ENCODE measurements at places on chromosomes 1 and 21.

- no peak for DNase-seq
Observed at GRCh38 chr1:25129380-25129779, 102.9 kb downstream of the SYF2 start.

GRCh38 chr1:226890331-226891108 lies 20.1 kb downstream of the PSEN2 start:
- no peak for DNase-seq

DNA sequence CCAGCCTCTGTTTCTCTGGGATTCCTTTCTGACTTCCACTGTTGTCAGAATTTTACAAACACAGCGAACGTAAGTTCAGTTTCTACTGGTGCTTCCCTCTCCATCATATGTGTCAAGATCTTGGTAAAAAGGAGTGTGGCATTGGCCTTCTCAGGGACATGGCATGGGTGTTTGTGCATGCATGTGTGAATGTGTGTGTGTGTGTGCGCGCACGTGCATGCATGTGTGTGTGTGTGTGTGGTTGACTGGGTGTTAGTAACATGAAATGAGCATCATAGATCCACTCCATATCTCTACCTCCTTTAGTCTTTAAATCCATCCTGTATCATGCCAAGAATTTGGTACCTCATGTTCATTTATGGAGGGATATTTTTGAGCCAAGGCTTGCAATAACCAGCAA lies 411.3 kb downstream of the NPHP4 start:
- DNase-seq: no peak

GRCh38 chr21:43366656-43367055 lies 60.3 kb downstream of the SIK1 start:
- no peak for DNase-seq

GRCh38 chr1:52590266-52590665 lies 11.9 kb upstream of the GPX7 start:
- no peak for DNase-seq

DNA sequence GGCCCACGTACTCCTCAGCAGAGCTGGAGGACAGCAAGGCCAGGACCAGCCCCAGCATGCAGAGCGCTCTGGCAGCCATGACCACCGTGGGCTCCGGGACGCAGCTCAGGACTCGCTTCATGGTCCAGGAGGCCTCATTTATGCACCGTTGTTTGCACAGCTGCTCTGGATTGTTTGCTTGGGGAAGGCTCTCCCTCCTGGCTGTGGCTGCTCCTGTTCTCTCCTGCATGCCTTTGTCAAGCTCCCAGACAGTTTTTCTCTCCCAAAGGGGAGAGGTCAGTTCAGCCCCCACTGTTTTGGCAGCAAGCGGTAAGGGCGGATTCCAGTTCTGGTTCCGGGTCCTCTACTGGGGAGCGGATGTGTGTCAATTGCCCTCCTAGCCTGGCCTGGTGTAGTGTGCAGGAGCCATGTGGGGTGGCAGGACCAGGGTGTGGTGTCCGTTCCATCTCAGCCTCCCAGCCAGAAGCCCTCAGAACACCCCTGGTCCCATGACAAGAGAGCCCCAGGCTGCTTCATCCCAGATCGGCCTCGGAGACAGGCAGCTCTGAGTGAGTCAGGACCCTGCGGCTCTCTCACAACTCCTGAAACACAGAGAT lies at the start of gene TFF3:
Gene TFF3 (minus strand): TSS at position 114 of the 596 bp plus-strand sequence. CDS start 35 bp downstream, at position 79.
- DNase-seq: no peak

DNA sequence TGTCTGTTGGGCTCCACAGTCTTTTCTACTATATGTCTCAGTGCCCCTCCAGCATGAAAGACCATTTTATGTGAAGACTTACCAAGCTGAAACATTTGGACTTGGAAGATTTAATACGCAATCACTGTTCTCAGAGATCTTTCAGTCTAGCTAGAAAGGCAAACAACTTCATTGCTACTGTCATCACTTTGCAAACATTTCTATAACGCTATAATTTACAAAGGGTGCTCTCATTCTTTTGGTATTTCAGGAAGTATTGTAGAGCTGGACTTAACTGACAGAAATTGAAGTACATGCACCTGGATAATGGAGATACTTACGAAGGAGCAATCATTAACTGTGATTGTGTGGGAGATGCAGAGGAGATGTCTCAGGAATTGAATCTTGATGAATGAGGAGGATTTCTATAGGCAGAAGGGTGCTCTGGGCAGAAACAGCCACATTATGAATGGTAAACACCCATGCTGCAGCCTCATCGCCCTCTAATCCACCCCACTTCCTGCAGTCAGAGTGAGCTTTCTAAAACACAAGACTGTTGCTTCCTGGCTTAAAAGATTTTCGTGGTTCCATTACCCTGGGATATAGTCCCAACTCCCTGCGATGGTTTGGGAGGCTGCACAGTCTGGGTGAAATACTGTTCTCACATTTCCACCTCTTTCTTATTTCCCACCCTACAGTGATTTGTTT lies 75.1 kb upstream of the GNG12 start:
- no peak for DNase-seq

DNA sequence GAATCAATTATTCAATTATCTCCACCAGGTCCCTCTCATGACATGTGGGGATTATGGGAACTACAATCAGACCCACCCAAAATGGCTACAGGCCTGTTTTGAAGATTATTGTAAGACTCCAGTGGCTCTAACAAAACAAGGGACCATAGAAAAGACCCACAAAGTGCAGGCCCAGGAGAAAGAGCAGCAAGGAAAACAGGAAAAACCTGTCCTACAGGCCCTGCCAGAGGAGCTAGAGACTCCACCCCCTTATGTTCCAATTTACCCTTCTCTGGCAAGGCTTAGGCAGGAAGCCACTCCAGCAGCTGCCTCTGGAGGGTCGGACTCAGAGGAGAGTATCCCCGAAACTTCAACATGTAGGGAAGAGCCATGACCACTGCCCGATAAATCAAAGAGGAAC lies 96.5 kb downstream of the LIPI start:
- DNase-seq: no peak

DNA sequence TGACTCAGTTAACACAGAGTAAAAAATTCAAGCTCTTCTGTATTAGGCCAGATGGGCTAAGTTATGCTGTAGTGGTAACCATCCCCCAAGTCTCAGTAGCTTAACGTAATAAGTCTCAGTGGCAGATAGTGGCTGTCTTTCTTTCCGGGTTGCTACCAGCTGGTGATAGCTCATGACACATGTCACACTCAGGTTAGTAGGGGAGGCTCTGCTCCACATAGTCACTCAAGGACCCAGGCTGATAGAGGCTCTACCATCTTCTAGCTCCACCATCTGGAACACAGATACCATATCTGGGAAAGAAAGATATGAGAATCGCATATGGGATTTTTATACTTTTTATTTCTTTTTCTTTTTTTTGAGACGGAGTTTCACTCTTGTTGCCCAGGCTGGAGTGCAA lies 16.2 kb upstream of the MEF2D start:
- DNase-seq: no peak

- peak; percentile 55 for DNase-seq
Observed at GRCh38 chr1:222465211-222466041, 82.5 kb downstream of the HHIPL2 start.

DNA sequence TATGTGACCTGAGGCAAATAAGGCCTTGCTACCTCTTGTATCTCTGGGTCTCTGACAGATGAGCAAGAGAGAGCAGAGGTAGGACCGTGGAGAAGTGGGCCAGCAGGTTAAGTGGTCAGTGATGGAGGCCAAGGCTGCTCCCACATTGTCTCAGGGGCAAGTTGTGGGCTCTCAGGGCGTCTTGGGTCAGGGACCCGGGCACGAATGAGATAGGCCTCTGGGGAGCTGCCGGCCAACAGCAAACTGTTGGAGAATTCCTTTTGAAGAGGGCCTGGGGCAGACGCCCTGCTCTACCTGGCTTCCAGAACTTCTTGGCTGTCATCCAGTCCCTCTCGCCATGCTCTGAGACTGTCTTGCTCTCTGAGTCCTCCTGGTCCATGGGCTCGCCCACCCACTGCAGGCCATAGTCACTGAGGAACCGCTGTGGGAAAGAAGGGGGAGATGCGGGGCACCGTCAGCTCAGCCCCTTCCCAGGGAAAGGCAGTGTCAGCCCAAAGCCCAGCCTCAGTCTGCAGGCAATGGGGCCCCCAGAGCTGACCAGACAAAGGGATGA lies 12.4 kb downstream of the UBXN11 start:
- DNase-seq: no peak

DNA sequence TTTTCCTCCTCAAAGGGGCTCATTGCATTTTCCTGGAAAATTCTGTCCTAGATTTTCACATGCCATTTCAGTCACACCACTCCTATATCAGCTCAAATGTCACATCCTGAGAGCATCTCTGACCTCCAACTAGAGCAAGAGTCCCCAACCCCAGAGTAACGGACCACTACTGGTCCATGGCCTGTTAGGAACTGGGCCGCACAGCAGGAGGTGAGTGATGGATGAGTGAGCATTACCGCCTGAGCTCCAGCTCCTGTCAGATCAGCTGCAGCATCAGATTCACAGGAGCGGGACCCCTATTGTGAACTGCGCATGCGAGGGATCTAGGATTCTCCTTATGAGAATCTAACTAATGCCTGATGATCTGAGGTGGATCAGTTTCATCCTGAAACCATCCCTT lies 12.7 kb upstream of the RRP15 start:
- DNase-seq: no peak

DNA sequence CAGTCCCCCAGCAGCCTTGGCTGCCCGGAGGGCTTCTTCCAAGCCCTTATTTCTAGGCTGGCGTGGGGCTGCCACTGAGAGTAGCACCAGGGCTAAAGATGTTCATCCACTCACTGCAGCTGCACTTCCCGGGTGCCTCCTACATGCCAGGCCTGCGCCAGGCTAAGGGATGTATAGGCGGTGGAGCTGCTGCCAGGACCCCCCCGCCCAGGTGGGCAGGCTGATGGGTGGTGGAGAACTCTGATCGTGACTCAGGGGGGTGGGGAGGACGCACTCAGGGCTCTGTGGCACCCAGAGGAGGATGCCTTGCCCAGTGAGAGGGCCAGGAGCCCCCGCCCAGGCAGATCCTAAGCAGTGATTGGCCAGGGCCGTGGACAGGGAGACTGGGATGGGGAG lies 34.1 kb downstream of the CFAP74 start:
- DNase-seq: no peak

GRCh38 chr1:31701091-31701736 lies 2.6 kb downstream of the COL16A1 start:
- DNase-seq: no peak

DNA sequence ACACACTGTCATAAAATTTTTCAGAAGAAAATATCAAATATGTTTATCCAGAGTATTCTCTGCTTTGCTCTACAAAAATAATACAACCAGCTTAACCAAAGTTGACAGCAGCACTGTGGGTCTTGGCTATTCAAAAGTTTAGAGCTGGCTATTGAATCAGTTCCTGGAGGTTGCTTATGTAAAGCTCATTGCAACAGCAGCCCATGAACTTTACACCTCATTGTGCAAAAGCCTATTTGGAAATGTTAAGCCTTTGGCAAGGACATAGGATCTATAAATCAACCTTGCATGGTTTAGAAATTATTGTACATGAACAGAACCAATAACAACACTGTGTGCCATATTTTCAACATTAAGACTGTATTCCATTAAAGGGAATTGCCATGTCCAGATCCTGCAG lies 714.9 kb downstream of the ADGRL2 start:
- DNase-seq: no peak

- no peak for DNase-seq
Observed at GRCh38 chr1:206662396-206663092, 22.2 kb upstream of the MAPKAPK2 start.

- no peak for DNase-seq
Observed at GRCh38 chr1:28517649-28517999, 11.8 kb downstream of the RCC1 start.

GRCh38 chr1:93751377-93752250 lies 70.0 kb upstream of the BCAR3 start:
- no peak for DNase-seq

GRCh38 chr1:214002472-214002871 lies 14.7 kb downstream of the PROX1 start:
- DNase-seq: no peak

GRCh38 chr21:46065914-46066551 lies 31.9 kb upstream of the COL6A2 start:
- DNase-seq: no peak

Measured in stimulated activated CD8-positive, alpha-beta memory T cell treated with anti-CD3 and anti-CD28 coated beads, Interleukin-4, amount 100 ng/mL, for 1 hour (primary cell).